HCT116 (cell line): ENCODE measurements at places on chromosomes 2 and 18. TPM values are rescaled to one million over a fixed set of nuclear protein-coding genes. Genes with fewer than 3 reads are reported as not detected.

The CPLX4 gene
- not detected for total RNA-seq

The AFG3L2 gene
- total RNA-seq: 66.7 TPM

The MOGAT1 gene
- 0.22 TPM for total RNA-seq

The EMILIN1 gene
- total RNA-seq: 0.59 TPM

The PIEZO2 gene
- total RNA-seq: 0.34 TPM

DNA sequence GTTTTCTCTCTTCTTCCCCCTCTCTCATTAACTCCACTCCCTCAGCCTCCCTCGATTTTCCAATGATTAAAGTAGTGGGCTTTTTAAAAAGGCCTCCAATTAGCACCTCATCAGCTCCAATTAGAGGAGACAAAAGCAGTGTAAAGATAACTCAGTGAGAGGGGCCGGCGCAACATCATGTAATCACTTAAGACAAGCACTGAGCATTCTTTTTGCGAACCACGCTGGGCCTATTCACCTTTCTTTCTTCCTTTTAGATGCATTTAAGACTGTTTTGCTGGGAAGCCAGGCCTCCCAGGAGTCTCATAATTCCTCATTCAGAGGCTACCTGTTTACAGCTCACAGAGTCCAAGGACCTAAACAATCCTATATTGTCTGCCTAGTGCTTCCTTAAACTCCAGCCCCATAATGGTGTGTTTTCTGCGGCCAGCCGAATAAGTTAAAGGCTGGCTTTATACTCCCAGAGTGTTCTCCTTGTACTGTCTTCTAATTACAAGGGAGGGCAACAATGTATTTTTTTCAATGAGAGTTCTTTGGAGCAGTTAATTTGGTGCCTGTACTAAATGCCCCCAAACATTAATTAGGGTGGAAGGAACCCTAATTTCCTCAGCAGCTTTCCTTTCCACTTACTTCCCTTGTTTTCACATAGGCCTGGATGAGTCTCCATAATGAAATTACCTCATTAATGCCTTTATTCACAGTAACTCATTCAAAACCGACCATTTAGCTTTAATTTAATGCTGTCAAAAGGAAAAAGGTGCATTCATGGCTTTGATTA lies 28.0 kb upstream of the LMAN1 start:
- no peak overlapping the region for H3K27ac ChIP-seq
- no peaks in the 10 kb centered on the region for H3K4me1 ChIP-seq
- no peaks in the 10 kb centered on the region for H3K27me3 ChIP-seq
- no peak overlapping the region for H3K4me3 ChIP-seq
- no peaks in the 10 kb centered on the region for H3K36me3 ChIP-seq

GRCh38 chr2:52686935-52687334 lies 1080.7 kb upstream of the CHAC2 start:
- H3K4me1 ChIP-seq: no peaks in the 10 kb centered on the region
- H3K27me3 ChIP-seq: no peaks in the 10 kb centered on the region
- DNase-seq: no peak
- H3K4me3 ChIP-seq: no peak overlapping the region
- H3K27ac ChIP-seq: no peak overlapping the region

GRCh38 chr2:207530160-207531031 lies 634 bp downstream of the CREB1 start:
- DNase-seq: no peak
- no peaks in the 10 kb centered on the region for H3K36me3 ChIP-seq
- H3K27me3 ChIP-seq: no peaks in the 10 kb centered on the region
- peak overlapping the region; percentile 81 for H3K4me3 ChIP-seq
- peaks cover 5% of the 10 kb centered on the region for H3K4me1 ChIP-seq
- H3K27ac ChIP-seq: peak overlapping the region; percentile 91

GRCh38 chr18:13725566-13726231 lies 659 bp downstream of the FAM210A start:
- H3K4me3 ChIP-seq: peak overlapping the region; percentile 89
- no peaks in the 10 kb centered on the region for H3K36me3 ChIP-seq
- no peak for DNase-seq
- no peaks in the 10 kb centered on the region for H3K27me3 ChIP-seq
- H3K4me1 ChIP-seq: 0 out of 2 replicates have a peak, but pooled peaks cover 4% of the 10 kb centered on the region
- H3K27ac ChIP-seq: peak overlapping the region; percentile 83

DNA sequence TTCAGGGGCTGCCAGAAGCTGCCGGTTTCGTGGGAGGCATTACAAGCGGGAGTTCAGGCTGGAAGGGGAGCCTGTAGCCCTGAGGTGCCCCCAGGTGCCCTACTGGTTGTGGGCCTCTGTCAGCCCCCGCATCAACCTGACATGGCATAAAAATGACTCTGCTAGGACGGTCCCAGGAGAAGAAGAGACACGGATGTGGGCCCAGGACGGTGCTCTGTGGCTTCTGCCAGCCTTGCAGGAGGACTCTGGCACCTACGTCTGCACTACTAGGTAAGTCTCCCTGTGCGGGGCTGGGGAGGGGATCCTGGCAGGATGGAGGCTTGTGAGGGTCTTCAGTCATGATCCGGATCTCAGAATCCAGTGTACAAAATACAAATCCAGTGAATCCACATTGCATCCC lies 17.8 kb downstream of the IL1R2 start:
- DNase-seq: no peak
- H3K27me3 ChIP-seq: no peaks in the 10 kb centered on the region
- H3K4me1 ChIP-seq: no peaks in the 10 kb centered on the region
- H3K36me3 ChIP-seq: no peaks in the 10 kb centered on the region
- no peak overlapping the region for H3K4me3 ChIP-seq

GRCh38 chr2:109383505-109384307 lies 230.1 kb downstream of the SEPTIN10 start:
- no peak overlapping the region for H3K27ac ChIP-seq
- no peaks in the 10 kb centered on the region for H3K4me1 ChIP-seq
- peaks cover 18% of the 10 kb centered on the region for H3K27me3 ChIP-seq
- no peak for DNase-seq
- no peaks in the 10 kb centered on the region for H3K36me3 ChIP-seq

GRCh38 chr2:176923205-176923604 lies 289.4 kb upstream of the HNRNPA3 start:
- no peak overlapping the region for H3K4me3 ChIP-seq
- H3K27me3 ChIP-seq: no peaks in the 10 kb centered on the region
- DNase-seq: no peak
- no peaks in the 10 kb centered on the region for H3K36me3 ChIP-seq

GRCh38 chr2:194745557-194746146 lies 911.4 kb upstream of the SLC39A10 start:
- H3K4me1 ChIP-seq: no peaks in the 10 kb centered on the region
- no peaks in the 10 kb centered on the region for H3K36me3 ChIP-seq
- no peak overlapping the region for H3K27ac ChIP-seq
- no peak for DNase-seq
- H3K27me3 ChIP-seq: no peaks in the 10 kb centered on the region
